ENCODE measurements at places on chromosomes 12 and 14. TPM values are rescaled to one million over a fixed set of nuclear protein-coding genes. Genes with fewer than 3 reads are reported as not detected.

The SETD3 gene
- 40.7 TPM for total RNA-seq

The ANKRD33 gene
- total RNA-seq: not detected

The SERPINA3 gene
- total RNA-seq: 14.0 TPM

The RFLNA gene
- 8.8 TPM for total RNA-seq

The USP5 gene
- total RNA-seq: 35.7 TPM

The BRAP gene
- total RNA-seq: 13.8 TPM

The KRT3 gene
- 0.10 TPM for total RNA-seq

The KRT83 gene
- total RNA-seq: 18.8 TPM

The MSRB3 gene
- total RNA-seq: 23.8 TPM

The IL22 gene
- not detected for total RNA-seq

The EP400 gene
- total RNA-seq: 20.8 TPM

- DNase-seq: no peak
These were observed 202.1 kb downstream of the NOVA1 start for GRCh38 chr14:26395726-26396125.

- no peak for DNase-seq
These were observed 380.7 kb upstream of the SYT1 start for GRCh38 chr12:78483767-78484315.

- DNase-seq: no peak
These were observed 7.3 kb downstream of the TTC7B start for GRCh38 chr14:90808759-90809529.

GRCh38 chr12:109879351-109880042 lies 844 bp downstream of the GLTP start:
- DNase-seq: peak; percentile 46

DNA sequence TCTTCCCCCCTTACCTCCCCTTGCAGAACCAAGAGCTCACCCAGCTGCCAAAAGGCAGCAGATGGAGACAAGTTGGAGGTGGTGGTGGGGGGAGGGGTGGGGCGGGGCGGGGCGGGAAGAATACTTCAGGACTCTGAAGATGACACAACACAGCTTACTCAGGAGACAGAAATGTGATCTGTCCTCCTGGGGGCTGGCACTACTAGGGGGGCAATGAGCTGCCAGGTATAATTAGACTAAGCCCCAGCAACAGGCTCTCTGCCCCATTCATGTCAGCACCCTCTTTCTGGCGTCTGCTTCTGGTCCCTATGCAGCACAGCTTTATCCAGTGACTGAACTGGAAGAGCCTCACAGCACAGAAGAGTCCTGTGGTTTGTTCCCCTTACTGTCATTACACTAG lies 407.0 kb downstream of the MED13L start:
- no peak for DNase-seq

GRCh38 chr14:24595073-24595808 lies 14.2 kb downstream of the GZMH start:
- DNase-seq: no peak

DNA sequence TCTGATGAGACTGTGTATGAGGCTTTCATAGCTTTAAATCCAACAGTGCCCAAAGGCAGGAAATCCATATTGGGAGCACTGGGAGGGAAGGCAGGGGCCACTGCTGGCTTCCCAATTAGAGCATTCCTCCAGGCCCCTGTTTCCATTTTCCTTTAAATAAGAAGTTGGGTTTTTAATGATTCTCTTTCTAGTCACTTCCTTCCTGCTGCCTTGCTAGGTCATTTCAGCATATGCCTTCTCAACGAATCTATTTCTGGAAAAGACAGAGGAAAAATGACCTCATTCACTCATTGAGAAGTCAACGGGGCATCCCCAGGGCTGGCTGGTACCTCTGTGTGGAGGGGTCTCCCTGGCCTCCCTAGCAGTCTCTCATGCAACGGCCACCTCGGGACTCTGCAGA lies 43.5 kb downstream of the IGF1 start:
- DNase-seq: no peak

DNA sequence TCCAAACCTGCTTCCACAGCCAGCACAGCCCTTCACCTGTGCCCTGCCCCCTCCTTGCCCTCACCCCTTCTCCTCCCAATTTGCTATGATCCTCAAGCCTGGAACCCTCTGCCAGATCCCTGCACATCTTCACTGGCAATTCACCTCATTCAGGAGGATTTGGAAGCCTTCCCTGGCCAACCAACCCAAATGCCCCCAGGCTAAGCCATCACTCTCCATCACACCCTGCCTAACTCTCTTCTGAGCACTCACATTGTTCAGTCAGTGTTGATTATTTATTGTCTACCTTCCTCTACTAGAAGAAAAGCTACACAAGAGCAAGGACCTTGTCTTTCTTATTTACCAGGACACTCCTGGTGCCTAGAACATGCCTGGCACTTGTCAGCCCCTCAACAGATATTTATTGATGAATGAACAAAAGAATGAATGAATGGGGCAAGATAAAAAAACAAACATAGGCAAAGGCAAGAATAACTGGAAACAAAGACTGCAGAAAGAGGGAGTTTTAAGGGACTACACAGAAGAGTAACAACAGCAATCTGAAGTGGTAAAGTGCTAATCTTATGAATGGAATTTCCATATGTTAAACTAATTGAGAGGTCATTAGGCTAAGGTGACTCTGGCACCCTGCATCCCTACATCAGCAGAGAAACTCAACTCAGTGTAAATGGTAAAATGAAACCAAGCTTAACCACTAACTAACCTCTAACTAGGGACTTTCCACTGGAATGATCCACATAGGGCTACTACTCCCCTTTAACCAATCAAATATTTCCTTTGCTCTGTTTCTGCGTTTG lies 33.4 kb downstream of the TMTC1 start:
- DNase-seq: no peak

DNA sequence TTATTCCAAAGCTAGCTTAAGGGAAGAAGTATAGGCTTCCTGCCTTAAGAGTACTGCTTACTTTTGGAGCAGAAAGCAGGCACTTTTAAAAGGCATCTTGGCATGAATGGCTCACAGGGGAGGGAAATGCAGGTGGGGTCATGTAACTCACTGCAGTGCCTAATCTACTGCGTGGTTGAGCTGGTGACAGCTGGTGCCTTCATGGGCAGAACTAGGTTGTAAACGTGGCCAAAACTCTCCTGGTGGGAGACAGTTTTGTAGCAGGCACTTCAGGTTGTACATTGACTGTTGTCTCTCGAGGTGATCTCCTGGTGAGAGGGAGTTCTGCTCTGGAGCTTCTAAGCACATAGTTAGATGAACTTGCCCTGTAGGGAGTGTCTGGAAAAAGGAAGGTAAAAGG lies 962.5 kb downstream of the DIO2 start:
- no peak for DNase-seq

- DNase-seq: no peak
These were observed at the start of gene RGS6 for GRCh38 chr14:71932229-71932981. Gene RGS6, plus strand, starts transcription at chr14:71932429.

GRCh38 chr12:57429473-57430111 lies 1.3 kb downstream of the R3HDM2 start:
- peak; percentile 48 for DNase-seq

GRCh38 chr12:42015051-42015461 lies 129.6 kb downstream of the GXYLT1 start:
- no peak for DNase-seq

DNA sequence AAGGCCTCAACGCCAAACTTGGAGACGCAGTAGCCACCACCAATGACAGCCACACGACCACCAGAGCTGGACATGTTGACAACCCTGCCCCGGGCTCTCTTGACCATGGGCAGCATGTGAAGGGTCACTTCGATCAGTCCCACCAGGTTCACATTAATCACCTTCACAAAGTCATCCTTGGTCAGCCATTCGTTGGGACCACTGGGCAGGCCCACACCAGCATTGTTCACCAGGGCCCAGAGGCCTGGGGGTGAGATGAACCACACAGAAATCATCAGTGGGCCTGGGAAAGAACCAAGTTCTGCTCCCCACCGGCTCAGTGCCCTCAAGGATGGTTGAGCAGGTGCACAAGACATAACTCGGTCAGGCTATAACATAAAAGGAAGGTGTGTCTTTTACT lies 4.0 kb downstream of the SDR9C7 start:
- no peak for DNase-seq

DNA sequence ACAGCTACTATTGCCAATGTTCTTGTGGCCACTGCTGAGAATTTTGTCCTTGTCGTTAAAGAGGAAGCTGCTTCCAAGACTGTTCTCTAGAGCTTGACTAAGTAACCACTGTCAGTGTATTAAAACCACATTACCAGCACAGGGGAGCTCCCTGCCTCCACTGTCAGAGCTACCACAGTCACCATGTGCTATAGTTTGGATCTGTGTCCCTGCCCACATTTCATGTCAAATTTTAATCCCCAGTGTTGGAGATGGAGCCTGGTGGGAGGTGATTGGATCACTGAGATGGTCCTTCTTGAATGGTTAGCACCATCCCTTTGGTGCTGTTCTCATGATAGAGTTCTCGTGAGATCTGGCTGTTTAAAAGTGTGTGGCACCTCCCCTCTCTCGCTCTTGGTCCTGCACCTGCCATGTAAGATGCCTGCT lies 23.2 kb upstream of the RAP1B start:
- no peak for DNase-seq

GRCh38 chr12:91818227-91819131 lies 327.2 kb downstream of the BTG1 start:
- peak; percentile 72 for DNase-seq

- DNase-seq: no peak
These were observed 7.7 kb downstream of the ZNF605 start for GRCh38 chr12:132948146-132949066.

DNA sequence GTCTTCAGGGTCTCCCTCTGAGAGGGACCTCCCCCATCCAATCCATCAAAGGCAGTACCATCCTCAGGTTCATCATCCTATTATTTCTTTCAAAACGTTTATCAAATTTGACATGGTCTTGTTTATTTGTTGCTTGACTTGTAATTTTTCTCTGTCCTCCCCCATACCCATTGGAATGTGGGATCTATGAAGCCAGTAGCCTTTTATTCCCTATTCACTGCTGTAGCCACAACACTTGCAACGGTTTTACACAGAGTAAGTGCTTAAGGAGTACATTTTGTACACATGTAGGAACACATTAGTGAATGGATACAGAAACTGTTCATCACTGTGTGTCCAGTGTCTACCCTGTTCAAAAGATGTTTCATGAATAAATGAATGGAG lies 41.5 kb downstream of the IGF1 start:
- no peak for DNase-seq

GRCh38 chr12:44317651-44318126 lies 481.8 kb downstream of the TMEM117 start:
- DNase-seq: peak; percentile 4

DNA sequence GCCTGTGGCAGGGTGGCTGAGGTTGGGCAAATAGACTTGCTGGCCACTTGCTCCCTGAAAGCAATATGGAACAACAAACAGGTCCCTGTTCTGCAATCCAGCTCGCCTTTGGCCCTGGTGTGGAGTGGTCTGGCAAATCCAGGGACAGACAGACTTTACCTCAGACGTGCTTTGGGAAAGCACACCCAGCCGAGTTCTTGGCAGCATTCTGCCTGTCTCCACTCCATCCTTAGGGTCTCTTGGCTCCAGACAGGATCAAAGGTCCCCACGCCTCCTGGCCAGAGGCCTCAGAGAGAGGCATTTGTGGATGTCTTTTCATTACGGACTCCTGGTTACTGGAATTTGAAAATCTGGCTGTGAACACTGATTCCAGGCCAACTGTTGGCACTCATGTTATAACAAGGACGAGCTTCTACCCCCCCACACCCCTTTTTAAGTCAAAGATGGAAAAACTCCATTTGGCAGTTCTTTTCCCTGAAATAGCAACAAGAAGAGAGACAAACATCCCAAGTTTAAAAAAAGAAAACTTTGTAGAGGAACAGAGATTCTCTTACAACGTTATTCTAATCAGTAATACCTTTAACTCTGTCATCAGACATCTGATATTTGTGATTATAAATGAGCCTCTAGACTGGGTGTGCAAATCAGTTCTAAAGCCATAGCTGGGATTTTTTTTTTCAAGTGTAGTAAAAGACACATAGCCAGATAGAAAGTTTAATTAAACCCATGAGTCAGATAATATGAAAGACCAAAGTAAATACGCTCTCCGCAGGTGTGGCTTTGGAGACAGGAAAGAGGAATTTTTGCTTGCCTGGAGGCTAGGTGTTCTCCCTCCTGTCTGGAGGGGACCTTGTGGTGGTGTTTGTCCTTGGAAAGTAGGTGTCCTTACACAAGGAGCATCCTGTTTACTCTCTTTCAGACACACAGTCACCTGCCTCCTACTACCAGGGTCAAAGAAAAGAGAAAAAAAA lies 60.7 kb downstream of the GALNT8 start:
- DNase-seq: no peak

DNA sequence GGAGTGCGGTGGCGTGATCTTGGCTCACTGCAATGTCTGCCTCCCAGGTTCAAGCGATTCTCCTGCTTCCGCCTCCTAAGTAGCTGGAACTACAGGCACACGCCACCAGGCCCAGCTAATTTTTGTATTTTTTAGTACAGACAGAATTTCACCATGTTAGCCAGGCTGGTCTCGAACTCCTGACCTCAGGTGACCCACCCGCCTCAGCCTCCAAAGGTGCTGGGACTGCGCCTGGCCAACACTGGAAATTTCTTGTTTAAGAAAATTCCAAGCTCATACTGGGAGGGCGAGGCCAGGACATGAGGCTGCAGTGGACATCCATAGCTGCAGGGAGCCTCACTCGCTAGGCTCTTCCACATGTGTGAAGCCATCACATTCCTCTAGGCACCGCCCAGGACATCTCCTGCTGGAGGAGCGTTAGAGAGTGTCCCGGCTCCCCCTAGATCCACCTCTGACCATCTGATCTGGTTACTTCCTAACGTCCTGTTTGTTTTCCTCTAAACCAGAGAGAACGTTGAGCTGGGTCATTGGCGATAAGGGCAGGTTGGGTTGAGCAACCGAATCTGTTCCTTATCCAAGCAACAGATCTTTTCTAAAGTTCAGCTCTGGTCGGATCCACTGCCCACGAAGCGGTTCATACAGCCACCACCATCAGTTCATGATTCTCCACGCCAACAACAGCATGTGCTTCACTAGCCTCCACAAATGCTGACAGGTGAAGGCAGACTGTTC lies 108.2 kb upstream of the MED13L start:
- no peak for DNase-seq

DNA sequence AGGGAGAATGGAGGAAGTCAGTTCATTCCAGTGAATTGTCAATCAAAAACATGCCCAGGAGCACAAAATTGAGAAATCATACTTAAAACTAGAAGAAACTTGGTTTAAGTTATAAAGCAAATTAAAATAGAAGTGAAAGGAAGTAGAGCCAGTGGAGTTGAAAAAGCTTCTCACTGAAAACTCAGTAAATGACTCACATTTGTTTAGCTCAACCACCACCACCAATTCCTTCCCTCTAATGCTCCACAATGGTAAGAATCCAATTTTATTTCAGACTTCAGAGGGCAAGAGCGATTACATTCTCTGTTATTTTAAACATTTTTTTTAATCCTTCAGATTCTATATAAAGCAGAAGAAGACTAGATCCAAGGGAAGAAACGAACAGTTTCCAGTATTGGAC lies 19.4 kb downstream of the UTP20 start:
- no peak for DNase-seq

Data from skin of body (tissue), 3 donors.